ENCODE measurements at places on chromosomes 5 and 9.

DNA sequence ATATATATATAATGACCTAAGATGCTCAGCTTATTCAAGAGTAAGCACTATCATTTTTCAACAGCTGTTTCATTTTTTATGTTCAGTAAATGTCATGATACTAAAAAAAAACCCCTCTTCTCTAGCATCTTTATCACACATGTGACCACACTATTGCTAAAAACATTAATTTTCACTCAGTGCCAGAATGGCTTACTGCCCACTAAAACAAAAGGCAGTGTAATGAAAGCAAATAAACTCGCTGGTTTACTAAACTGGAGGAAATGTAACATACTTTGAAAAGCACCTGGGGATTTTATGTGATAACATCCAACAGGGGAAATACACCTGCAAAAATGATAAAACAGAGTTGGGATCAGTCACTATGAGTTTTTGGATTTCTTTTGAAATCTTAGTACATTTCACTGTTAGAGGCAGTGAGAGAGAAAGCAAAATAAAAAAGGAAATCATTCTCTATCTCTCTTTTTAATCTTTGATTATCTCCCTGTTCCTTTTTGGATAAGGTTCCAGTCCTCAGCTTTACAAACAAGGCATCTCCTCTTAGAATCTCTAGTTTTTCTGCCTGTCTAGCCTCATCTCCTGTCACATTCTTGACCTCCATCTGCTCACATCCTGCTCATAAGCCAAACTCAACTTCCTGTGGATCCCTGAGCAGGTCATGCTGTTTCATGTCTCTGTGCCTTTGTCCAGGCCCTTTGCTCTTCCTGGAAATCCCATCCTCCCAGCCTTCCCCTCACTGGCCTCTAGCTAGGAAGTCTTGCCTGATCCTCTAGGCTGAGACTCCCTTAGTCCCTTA, 338.0 kb downstream of the MAN2A1 start:
- DNase-seq = no peak

- no peak for DNase-seq
Measured at GRCh38 chr9:128056086-128056485, 11.0 kb downstream of the NAIF1 start.

DNA sequence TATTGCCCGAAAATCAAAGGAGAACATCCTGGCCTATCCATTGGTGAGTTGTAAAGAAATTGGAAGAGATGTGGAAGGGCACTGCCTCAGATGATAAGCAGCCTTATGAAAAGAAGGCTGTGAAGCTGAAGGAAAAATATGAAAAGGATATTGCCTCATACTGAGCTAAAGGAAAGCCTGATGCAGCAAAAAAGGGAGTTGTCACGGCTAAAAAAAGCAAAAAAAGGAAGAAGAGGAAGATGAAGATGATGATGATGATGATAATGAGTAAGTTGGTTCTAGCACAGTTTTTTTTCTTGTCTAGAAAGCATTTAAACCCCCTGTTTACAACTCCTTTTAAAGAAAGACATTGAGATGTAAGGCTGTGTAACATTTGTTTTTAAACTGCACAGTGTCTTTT, 59.8 kb upstream of the ZBED3 start:
- DNase-seq = no peak

DNA sequence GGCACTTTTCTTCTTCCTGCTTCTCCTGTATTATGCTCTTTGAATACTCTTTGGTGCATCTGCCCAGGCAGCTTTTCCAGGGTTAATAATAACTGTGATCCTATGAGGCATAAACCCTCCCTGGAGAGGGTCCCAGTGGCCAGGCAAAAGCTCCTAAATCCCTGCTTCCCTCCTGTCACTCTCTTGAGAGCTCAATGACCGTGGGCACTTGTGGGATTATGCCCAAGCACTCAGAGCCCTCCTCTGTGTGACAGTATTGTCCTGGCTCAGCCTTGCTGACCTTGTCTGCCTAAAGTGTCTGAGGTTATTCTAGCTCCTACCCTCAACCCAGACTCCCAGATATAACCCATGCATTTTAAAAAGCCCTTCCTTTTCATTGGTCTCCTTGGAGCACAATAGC, 51.9 kb downstream of the GALNT10 start:
- no peak for DNase-seq

- DNase-seq = peak; percentile 66
Measured at GRCh38 chr9:69283003-69283402, 42.0 kb upstream of the ENTREP1 start.

GRCh38 chr5:177124486-177124991, 9.0 kb upstream of the NSD1 start:
- no peak for DNase-seq

DNA sequence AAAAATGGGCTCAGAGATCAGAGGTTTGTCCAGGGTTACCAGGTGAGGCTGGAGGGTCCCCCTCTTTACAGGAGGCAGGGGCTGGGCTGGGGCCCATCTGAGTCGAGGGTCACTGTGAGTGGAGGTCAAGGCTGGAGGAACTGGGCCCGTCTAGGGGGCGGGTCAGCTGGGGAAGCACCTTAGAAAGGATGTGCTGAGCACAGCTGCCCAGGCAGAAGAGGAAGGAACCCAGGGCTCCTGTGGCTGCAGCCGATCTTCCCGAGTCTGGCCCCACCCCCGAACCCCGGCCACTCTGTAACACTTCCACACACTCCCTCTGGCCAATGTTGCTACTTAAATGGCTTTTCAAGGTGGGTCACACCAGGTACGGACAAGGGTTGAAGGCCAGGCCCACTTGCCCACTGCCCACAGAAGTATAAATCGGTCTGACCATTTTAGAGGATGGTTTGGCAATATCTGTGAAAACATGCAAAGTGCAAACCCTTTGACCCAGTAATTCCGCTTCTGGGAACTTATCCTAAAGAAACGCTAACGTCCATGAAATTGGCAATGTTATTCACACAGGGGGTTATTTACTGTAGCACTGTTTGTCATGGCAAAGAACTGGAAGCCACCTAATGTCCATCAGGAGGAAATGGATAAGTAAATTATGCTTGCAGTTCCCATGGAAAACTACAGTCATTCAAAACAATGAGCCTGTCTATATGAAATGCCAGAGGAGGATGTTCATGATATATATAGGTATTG, 30.5 kb upstream of the EEIG1 start:
- DNase-seq = no peak

DNA sequence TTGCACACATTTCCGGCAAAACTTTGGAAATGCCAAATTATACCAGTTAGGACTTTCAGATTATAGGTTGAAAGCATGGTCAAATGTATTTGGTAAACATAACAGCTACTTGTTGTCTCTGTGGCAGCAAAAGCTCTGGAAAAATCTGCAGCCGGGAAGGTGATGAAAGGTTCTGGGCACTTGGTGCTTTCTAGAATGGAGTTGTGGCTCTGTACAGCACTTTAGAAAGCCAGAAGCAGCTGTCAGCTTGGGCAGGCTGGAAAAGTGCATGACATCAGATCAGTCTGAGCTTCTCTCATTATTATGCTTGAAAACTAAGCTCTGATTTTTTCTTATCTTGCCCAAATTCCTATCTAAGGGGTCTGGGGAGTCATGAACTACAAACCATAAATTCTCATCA, 118.6 kb upstream of the MAST4 start:
- no peak for DNase-seq

GRCh38 chr5:107213025-107213424, 457.7 kb downstream of the EFNA5 start:
- no peak for DNase-seq

GRCh38 chr5:10702911-10703491, 58.0 kb downstream of the DAP start:
- no peak for DNase-seq

DNA sequence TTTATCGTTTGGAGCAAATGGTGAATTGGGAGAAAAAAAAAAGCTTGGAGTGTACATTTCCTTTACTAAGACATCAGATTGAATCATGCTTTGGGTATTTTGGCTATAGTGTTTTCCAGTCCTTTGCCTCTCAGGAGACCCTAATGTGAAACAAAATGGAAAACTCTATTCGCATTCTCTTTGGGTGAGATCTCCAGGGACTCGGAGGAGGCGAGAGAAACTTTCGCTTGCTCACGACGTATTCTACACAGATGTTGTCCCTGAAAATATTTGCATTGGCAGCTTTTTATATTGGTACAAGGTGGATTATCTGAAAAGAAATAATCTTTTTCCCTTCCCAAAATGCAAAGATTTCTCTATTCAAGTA, 1240.1 kb upstream of the WWC1 start:
- DNase-seq = no peak

DNA sequence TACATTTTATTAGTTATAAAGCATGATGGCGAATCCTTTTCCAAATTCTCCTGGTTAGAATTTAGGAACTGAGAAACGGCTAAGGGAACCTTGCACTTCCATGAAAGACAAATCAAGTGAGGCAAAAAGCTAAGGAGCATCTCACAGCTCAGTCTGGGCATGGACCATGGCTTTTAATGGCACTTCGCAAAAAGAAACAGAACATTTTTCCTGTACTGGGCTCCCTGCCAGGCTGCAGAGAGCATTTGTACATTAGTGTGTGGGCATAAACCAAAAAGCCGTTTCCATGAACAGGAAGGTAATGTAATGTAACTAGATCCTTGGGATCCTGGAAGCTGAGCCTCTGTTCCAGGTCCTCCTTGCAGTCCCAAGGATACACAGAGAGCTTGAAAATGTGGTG, 354.2 kb downstream of the MRPS30 start:
- DNase-seq = no peak

- DNase-seq = peak; percentile 11
Measured at GRCh38 chr5:38660194-38660668, 103.8 kb upstream of the LIFR start.

DNA sequence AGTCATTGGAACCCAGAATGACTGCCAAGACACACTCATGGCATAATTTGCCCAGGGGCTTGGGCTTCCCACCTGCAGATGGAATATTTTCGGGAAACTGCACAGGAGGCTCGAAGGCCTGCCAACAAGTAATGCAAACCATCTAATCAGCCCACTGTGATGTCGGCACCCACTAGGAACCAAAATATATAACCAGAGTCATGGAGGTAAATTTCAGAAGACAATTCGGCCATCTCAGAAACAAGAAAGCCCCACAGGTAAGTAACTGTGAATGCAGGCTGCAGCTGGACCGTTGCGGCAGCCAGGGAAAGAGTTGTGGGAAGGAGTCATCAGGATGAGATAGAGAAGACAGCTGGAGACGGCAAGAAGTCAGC, 264.4 kb downstream of the SYK start:
- no peak for DNase-seq

DNA sequence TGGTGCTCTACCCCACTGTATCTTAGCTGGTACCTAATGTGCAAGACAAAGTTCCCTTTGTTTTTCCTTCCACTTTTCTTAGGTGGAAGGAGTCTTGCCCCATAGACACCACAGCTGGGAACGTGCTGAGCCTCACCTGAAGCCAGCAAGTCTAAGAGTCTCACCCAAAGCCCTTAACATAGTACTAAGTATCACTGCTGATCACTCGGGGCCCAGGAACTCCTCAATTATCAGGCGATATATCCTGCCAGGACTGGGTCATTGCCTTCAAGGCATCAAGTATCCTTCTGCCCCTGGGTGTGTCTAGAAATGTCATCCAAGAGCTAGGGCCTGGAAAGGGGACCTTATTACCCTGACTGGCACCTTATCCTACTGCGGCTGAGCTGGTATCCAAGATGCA, 123.9 kb downstream of the PTPRD start:
- no peak for DNase-seq
